ENCODE measurements at places on chromosomes 6 and 20.

GRCh38 chr6:49799090-49799489 lies 12.0 kb upstream of the PGK2 start:
- no peak for DNase-seq
- no peaks in the 10 kb centered on the region for H3K27me3 ChIP-seq
- H3K4me1 ChIP-seq: no peaks in the 10 kb centered on the region
- no peak overlapping the region for H3K4me3 ChIP-seq
- no peak overlapping the region for H3K27ac ChIP-seq

DNA sequence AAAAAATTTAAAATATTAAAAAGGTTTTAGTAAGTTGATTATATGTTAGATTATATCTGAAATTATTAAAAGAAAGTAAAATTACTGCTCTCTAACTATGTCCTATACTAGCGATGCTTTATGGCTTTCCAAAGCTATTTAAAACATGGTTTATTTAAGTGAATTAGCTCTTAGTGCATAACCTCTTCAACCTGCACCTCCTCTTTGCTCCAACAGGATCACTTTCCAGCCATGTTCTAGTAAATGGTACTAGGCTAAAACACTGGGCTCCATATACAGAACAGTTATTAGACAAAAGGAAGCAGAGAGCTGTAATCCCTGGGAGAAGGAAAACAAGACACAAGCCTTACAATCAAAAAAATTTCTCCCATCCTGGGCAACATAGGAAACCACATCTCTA lies 314.9 kb upstream of the ECI2 start:
- no peak overlapping the region for H3K27ac ChIP-seq
- DNase-seq: no peak
- peaks cover 7% of the 10 kb centered on the region for H3K27me3 ChIP-seq
- H3K36me3 ChIP-seq: no peaks in the 10 kb centered on the region
- H3K4me1 ChIP-seq: no peaks in the 10 kb centered on the region

DNA sequence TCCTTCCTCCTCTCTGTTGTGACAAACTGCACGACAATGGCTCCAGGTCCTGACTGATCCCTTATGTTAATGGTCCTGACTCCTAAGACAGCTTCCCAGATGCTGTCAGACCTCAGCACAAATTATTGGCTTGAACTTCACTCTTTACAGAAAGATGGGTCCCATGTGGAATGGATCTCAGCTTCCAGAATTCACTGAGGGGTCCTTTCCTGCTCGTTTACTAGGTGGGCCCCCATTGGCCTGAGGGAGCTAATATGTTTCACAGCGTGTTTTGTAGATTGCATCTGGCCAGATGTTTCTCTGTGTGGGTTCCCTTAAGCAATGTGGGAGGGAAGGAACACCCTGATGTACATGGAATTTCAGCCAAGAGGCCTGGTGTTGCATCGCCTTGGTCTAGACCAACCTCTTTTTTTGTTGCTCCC lies 826.6 kb downstream of the MAFB start:
- H3K4me3 ChIP-seq: no peak overlapping the region
- H3K27ac ChIP-seq: no peak overlapping the region
- H3K36me3 ChIP-seq: no peaks in the 10 kb centered on the region
- no peak for DNase-seq

DNA sequence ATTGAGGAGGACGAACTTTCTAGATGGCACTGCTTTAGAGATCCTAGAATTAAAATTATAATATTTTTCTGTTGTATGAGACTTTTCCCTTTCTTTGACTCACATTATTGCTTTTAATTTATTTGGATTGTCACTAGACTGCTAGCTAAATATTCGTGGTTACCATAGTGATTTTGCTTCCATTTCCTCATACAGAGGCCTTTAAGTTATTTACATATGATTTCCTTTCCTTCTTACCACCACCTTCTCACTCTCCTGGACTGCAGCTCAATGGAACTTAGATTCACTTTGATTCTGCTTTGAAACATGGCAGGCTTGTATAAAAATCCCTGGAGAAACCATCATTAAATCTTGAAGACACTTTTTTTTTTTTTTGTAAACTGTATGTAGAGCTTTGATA lies 222.9 kb downstream of the LAMA2 start:
- no peak for DNase-seq
- H3K36me3 ChIP-seq: no peaks in the 10 kb centered on the region
- no peak overlapping the region for H3K27ac ChIP-seq
- H3K4me1 ChIP-seq: no peaks in the 10 kb centered on the region

DNA sequence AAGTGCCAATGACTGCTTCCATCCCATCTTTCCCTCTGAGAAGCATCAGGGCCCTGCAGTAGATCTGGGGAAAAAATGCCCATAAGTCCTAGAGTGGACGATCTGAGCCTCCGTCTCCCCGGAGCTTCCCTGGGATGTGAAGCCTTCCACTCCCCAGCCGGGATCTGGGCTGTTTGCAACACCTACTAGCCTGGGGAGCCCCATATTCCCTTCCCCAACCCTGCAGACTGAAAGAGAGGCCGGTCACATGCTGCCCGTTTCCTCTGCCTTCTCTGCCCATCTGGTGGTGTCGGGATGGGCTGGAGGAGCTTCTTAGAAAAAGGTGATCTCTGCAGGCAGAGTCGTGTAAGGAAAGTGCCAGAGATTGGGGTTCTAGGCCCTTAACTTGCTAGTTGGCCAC lies 1.1 kb downstream of the SNPH start:
- no peaks in the 10 kb centered on the region for H3K36me3 ChIP-seq
- H3K4me1 ChIP-seq: peaks cover 32% of the 10 kb centered on the region
- no peak for DNase-seq
- H3K27ac ChIP-seq: peak overlapping the region; percentile 78

DNA sequence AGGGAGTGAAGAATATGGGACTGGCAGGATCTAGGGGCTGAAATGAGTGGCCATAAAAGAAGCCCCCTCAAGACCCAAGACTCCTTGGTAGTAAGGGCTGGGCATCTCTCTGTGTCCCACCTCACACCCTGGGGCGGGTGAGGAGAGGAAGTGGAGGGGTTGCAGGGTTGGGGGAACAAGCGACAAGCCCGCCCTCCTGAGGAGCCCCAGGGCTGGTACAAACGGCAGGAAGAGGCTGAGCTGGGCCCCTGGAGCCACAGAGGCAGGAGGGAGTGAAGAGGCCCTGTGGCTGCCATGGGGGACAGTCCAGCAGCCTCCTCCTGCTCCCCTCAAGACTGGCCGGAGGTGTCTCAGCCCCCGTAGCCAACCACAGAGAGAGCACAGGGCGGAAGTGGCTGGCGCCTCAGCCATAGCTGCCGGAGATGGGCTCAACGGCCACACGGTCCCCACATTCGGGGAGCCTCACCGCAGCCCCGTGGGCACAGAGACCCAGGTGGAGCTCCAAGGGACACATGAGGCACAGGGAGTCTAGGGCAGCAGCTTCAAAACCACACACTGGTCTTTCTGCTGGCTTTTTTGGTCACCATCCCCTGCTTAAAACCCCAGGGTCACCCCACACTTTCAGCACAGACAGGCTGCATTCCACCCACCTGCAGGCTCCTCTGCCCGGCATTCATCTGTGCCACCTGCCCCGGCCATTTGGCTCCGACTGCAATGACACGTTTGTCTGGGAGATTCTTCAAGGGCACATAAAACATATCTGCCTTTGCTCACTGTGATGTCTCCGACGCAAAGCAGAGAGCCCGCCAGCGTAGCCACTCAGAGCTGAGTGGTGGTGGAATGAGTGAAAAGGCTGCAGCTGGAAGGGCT lies 524 bp downstream of the C20orf203 start:
- DNase-seq: peak; percentile 45
- H3K36me3 ChIP-seq: no peaks in the 10 kb centered on the region
- H3K27me3 ChIP-seq: no peaks in the 10 kb centered on the region
- no peak overlapping the region for H3K4me3 ChIP-seq
- H3K27ac ChIP-seq: no peak overlapping the region

DNA sequence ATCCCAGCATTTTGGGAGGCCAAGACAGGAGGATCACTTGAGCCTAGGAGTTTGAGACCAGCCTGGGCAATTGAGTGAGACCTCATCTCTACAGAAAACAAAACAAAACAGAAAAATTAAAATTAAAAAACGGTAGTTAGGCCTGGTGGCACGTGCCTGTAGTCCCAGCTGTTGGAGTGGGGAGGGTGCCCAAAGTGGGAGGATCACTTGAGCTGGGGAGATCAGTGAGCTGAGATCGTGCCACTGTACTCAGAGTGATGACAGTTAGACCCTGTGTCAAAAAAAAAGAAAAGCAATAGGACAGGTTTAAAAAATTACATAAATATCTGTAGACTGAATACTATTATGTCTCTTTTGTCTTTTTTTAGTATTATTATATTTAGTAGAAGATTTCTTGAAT lies 64.3 kb downstream of the ITCH start:
- no peak overlapping the region for H3K27ac ChIP-seq
- no peak for DNase-seq
- no peaks in the 10 kb centered on the region for H3K4me1 ChIP-seq
- no peak overlapping the region for H3K4me3 ChIP-seq

GRCh38 chr20:47356220-47356525 lies 326 bp downstream of the ZMYND8 start:
- H3K4me3 ChIP-seq: peak overlapping the region; percentile 93
- H3K27ac ChIP-seq: peak overlapping the region; percentile 89
- no peaks in the 10 kb centered on the region for H3K27me3 ChIP-seq
- peaks cover 3% of the 10 kb centered on the region for H3K36me3 ChIP-seq
- DNase-seq: no peak

DNA sequence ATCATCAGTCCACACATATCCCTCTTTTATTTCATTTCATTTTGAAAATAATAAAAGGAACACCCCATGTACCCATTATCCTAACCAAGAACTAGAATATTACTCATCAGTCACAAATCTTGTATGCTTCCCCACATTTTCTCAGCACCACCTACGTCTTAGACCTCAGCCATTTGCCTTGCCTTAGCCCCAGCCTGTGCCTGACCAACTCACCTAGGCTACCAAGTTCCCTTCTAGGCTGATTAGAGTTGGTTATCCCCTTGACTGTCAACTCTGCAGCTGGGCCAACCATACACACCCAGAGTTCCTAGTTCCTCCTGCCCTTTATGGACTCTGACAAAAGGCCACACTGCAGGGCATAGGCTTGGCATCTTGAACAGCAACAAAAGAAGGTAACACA lies 33.4 kb upstream of the IPCEF1 start:
- no peaks in the 10 kb centered on the region for H3K4me1 ChIP-seq
- no peaks in the 10 kb centered on the region for H3K36me3 ChIP-seq
- no peak overlapping the region for H3K4me3 ChIP-seq

- no peak overlapping the region for H3K4me3 ChIP-seq
- no peaks in the 10 kb centered on the region for H3K27me3 ChIP-seq
- H3K4me1 ChIP-seq: no peaks in the 10 kb centered on the region
- no peak for DNase-seq
- H3K36me3 ChIP-seq: no peaks in the 10 kb centered on the region
Measured at GRCh38 chr20:9485614-9486340, 28.6 kb upstream of the LAMP5 start.

GRCh38 chr20:18190338-18191233 lies 52.9 kb downstream of the KAT14 start:
- H3K27me3 ChIP-seq: no peaks in the 10 kb centered on the region
- no peak overlapping the region for H3K27ac ChIP-seq
- DNase-seq: no peak
- H3K4me1 ChIP-seq: no peaks in the 10 kb centered on the region
- H3K36me3 ChIP-seq: peaks cover 32% of the 10 kb centered on the region
- no peak overlapping the region for H3K4me3 ChIP-seq

GRCh38 chr20:2783908-2784566 lies 16.4 kb downstream of the CPXM1 start:
- H3K36me3 ChIP-seq: no peaks in the 10 kb centered on the region
- DNase-seq: no peak
- H3K4me3 ChIP-seq: no peak overlapping the region
- no peaks in the 10 kb centered on the region for H3K4me1 ChIP-seq
- peaks cover 5% of the 10 kb centered on the region for H3K27me3 ChIP-seq
- H3K27ac ChIP-seq: no peak overlapping the region

Data from CD4-positive, CD25-positive, alpha-beta regulatory T cell (primary cell).